ENCODE measurements at places on chromosomes 1 and 21.

DNA sequence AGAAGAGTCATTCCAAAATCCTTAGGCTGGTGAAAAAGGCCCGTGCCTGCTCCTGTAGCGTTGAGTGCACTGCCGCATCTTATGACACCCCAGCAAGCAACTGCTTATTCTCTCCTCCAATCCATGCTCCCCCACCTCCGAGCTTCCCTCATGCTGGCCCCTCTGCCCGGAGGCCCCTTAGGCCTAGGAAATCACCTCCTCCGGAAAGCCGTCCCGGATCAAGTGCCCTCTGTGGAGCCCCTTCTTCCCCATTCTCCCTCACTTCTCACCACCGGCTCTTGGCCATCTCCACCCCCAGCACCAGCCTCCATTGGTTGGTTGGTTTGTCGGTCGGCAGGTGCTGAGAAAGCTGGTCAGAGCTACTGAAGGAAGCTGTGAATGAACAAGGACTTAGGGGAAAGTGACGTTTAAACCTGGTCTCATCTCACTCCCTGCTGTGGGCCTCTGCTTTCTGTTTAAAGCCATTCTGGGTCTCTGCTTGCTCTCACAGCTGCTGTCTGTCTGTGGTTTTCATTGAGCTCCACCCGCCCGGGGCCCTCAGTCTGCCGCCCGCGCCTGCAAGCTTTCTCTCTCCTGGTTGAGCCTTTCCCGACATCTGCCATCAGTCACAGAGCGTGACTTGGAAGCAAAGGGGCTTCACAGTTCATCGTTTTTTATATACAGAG is 122.2 kb downstream of the KCNN3 start:
- peak; percentile 93 for DNase-seq

GRCh38 chr1:168734271-168734670 is 5.3 kb upstream of the DPT start:
- DNase-seq = no peak

DNA sequence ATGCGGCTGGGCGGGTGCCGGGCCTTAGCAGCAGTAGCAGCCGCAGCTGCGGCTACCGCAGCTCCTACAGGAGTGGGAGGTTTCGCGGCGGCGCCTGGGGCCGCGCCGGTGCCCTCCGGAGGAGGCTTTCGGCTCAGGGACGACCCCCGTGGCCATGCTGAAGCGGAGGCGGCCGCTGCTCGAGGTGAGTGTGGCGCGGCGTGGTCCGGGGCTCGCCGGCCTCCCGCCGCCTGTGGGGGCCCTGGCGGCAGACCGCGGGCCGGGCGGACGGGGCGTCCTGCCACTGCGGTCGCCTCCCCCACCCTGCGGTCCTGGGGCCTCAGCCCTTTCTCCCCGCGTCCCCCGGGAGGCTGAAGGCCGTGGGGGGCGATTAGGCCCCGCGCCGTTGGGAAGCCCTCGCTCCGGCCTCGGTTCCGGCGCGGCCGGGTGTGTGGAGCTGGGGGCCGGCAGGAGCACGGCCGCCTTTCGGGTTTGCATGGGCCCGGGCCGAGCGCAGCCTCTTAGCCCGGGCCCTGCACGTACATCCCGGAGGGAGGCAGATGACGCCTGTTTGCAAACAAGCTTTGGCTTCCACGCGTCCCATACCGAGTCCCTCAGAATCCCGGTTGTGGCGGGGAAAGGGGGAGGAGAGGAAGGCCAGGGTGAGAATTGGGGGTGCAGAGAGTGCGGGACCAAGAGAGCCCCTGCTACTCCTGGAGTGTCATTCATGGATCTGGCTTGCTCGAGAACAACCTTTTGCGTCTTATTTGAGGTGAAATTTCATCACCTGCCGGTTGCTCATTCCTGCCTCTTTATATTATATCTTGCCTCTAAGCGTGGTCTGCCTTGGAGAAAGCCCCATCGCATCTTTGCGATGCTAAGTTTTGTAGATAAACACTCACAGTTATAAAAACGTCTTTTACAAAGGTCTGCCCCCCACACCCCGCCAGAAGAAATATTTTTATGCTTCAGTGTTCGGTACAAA is 613 bp downstream of the ZFYVE9 start:
- no peak for DNase-seq

- no peak for DNase-seq
Observed at GRCh38 chr1:10387677-10388386, 11.0 kb upstream of the PGD start.

DNA sequence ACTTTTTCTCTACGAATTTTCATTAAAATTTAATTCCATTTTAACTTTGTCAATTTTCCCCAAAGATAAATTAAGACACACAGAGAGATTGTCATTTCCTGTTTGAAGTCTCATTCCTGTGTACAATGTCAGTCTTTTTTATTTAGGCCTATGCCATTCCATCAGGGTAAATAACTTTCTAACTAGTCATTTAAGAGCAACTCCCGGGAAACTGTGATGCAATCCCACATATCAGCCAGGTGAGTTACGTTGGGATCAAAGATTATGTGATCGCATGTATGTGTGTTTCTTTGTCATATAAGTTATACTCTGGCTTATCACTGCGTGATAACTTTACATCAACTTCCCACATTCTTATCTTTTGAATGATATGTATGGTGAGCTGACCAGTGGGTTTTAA is 86.1 kb upstream of the S1PR1 start:
- DNase-seq = no peak

DNA sequence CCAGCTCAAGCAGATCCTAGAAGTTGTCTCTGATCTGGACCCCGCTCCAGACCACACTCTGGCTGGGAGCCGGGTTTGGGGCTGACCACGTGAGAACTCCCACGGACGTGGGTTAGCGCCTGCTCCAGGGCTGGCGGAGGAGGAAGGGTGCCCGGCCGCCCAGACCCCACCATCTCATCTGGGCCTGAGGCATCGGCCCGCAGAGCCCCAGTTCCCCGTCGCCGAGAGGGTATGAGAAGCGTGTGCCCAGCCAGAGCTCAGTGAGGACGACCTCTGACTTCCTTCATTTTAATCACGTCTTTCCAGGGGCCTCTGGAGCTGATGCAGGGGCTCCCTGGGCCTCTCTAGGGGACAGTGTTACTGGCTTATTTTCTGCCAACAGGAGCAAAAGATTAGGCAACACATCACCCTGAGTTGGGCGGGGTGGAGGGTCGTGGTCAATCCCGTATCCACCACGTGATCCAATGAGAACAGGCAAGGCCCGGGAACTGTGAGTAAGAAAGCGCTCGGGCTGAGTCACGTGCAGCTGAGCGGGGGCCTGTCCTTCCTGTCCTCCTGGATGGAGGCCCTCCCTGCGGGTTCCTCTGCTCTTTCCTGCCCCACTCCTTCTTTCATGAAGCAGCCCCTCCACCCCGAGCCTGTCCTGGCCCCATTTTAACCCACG is 81.1 kb downstream of the SIK1 start:
- no peak for DNase-seq

DNA sequence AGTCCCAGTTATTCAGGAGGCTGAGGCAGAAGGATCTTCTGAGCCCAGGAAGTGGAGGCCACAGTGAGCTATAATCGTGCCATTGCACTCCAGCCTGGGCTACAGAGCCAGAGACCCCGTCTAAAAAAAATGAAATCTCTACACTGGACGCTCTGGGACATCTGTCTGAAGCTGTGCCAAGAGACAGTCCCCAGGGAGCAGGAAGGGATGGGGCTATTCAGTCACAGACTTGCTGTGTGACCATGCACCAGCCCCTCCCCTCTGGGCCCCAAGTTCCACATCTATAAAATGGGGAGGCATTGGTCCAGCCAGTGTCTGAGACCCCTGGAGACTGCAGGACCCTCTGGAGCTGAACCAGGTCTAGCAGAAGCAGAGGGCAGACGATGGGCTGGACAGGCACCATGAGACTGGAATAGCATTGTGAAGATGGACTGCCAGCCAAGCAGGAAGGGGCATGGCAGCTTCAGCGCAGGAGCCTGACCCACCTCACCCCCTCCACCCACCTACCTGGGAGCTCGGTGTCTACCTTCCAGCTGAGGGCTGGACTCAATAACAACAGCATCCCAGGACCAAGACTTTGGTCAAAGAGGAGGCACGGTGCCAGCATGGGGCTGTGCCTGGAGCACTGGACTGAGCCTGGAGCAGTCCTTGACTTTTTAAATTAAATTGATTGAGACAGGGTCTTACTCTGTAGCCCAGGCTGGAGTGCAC is 1.4 kb downstream of the TMEM54 start:
- no peak for DNase-seq

GRCh38 chr1:114033216-114033706 is 54.0 kb downstream of the OLFML3 start:
- DNase-seq = no peak

DNA sequence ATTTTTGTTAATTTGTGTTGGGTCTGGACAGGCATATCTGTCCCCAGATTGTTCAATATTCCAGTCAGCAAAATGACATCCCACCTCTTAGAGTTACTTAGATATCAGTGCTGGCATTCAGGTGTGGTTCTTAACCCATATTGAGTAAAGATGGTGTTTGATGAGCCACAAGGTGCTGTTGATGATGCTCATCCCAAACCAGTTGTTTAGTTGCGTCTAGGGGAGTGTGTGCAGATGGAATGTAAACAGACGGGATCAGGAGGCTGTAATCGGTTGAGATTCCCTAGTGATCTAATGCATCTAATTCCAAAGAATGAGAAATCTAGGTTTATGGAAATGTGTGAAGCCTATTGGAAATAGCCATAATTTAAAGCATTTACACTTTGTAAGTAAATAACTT is 1.1 kb downstream of the HOOK1 start:
- no peak for DNase-seq

DNA sequence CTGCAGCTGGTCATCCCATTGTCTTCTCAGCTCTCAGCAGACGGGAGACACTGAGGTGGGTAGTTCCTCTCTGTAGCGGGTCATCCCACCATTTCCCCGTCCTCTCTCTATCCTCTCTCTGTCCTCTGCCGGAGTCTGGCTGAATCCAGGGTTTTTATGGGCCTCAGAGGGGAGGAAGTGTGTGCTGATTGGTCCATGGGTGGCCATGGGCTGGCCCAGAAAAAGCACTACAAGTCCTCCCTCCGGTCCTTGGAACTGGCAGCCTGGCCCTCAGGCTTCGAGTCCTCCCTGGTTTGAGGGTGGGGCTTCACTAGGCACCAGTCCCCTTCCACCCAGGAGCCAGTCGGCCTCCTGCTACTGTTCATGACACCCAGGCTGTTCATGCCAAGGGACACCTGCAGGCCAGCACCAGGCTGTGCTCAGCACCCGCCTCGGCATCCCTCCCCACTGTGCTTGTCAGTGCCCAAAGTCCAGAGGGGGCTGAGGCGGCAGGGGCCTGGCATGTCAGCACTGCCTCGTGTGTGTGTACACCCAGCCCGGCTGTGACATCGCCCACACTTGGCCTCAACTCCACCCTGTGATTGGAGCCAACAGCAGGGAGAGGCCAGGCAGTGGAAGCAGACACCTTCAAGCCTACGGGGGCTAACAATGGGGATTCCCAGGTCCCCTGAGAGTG is 23.0 kb upstream of the LRRC8C start:
- no peak for DNase-seq

DNA sequence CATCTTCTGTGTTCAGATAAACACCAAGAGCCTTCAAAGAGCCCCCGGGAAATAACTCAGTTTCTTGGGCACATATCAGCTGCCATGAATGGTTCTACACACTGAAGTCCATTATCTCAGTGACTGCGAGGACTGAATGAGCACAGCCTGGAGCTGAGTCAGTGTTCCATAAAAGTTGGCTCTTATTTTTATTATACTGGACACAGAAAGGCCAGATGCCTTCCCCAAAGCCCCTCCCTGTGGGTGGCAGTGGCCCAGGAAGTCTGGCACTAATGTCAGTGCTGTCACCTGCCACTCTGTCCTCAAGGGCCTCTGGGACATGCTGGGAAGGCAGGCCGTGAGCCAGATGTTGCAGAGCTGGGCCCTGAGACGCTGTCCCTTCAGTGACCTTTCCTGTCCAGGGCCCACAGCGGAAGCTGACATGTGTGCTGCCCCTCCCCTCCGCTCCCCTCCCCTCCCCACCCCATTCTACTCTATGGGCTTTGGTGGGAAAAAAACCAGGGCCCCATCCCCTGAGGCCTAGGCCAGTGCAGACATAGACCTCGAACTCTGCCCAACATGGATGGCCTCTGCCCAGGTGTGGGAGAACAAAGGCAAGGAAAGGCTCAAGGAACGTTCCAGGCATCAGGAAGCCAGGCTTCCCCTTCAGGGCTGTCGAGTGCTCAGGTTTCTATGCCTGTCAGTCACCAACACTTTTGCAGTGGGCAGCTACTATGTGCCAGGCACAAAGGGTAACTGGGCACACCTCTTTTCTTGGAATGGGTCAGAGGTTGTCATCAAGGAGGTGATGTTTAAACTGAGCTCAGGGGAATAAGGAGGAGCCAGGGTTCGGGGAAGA is 22.4 kb upstream of the NPPB start:
- DNase-seq = no peak

DNA sequence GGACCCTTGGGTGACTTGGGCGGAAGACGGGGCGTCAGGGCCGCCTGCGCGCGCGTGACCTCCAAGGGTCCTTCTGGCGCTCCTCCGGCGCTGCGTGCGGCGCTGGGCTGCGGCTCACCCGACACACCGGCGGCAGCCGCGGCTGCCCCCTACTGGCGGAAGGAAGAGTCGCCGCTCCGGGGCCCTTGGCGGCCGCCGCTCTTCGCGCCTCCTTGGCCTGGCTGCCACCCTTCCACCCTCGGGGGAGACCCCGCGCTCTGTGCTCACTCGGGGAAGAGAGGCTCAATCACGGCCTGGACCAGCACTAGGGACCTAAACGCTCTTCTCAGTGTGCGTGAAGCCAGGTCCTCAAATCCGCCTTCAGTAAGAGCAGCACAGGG is 89.7 kb downstream of the DMRTA2 start:
- DNase-seq = no peak

DNA sequence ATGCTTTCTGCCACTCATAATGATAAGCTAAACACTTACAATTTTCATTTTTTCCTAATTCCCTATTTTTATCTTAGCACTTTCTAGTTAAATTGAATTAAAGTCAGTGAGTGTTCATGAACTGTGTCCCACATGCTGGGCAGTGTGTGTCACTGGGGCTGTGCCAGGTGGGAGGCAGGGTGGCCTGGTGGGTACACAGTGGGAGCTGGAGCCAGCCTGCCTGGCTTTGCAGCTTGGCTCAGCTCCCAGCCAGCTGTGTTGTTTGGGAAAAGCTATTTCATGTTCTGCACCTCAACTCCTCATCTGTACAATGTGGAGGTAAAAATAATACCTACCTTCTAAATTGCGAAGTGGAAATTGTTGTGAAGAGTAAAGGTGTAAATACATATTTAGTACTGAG is 238.4 kb downstream of the PLA2G4A start:
- DNase-seq = no peak

GRCh38 chr1:245843101-245843500 is 664.0 kb downstream of the SMYD3 start:
- DNase-seq = no peak

DNA sequence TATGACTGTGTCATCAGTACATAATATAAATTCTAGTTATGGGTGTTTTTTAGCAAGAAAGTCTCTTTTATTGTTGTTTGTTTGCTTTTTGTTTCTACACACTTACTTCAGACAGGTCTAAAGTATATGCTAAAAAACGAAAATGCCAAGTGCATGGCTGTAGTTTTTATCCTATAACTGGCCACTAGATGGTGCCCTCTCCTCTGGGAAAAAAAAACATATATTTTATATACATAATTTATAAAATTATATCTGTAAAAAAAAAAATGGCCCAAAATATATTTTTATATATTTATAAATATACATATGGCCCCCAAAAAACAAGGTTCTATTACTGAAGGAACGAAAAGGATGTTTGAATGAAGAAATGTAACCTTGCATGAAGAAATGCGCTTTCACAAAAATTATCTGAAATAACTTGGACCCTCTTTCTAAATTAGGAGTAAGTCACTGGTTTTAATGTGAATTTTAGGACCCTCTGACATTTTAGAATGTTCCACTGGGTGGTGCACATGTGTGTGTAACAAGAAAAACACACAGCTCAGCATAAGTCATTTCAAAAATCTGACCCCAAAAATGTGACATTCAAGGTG is 93.5 kb downstream of the TTLL7 start:
- no peak for DNase-seq

GRCh38 chr1:221164951-221165838 is 286.0 kb downstream of the HLX start:
- no peak for DNase-seq
